Progenitor cell of endocrine pancreas (in vitro differentiated cells): ENCODE measurements at places on chromosomes 12 and 14. TPM values are rescaled to one million over a fixed set of nuclear protein-coding genes. Genes with fewer than 3 reads are reported as not detected.

Gene ESRRB
- total RNA-seq, result 0.12 and 0.29 TPM in 2 replicates

Gene BEGAIN
- total RNA-seq, result 0.58 and 0.65 TPM in 2 replicates

Gene B3GNT4
- total RNA-seq, result 0.27 and 0.91 TPM in 2 replicates

Gene TRIM9
- total RNA-seq, result 1.7 and 2.6 TPM in 2 replicates

Gene COX8C
- total RNA-seq, result 1.1 TPM in 1 of 2 replicates, not detected in the other

Gene FRMD6
- 40.7 and 45.8 TPM in 2 replicates for total RNA-seq

Gene C1R
- 10.2 and 10.3 TPM in 2 replicates for total RNA-seq

Gene C14orf180
- total RNA-seq, result not detected in 2 replicates

Gene ATP5F1B
- total RNA-seq, result 528 and 541 TPM in 2 replicates

Gene HOXC12
- total RNA-seq, result not detected in 2 replicates

Gene CCDC196
- total RNA-seq, result not detected in 2 replicates

Gene SRRM4
- total RNA-seq, result 2.1 and 2.4 TPM in 2 replicates

Gene SLC25A47
- not detected in 2 replicates for total RNA-seq

Gene RDH5
- total RNA-seq, result 7.9 and 9.7 TPM in 2 replicates

Gene CABP1
- total RNA-seq, result 0.19 and 0.49 TPM in 2 replicates

Gene GALNT6
- total RNA-seq, result 3.7 and 4.7 TPM in 2 replicates

Gene STXBP6
- 11.7 and 11.9 TPM in 2 replicates for total RNA-seq

Gene CEBPE
- not detected in 2 replicates for total RNA-seq

Gene VRTN
- 1.2 and 1.5 TPM in 2 replicates for total RNA-seq

Gene LRP1-AS
- total RNA-seq, result not detected in 2 replicates

Gene DLGAP5
- total RNA-seq, result 31.2 and 32.9 TPM in 2 replicates

Gene OAS2
- not detected in 2 replicates for total RNA-seq

Gene RFLNA
- 19.0 and 20.8 TPM in 2 replicates for total RNA-seq

Gene ETNK1
- total RNA-seq, result 285 and 295 TPM in 2 replicates

Gene ADAM21
- 0.11 and 0.12 TPM in 2 replicates for total RNA-seq

Gene OR4N5
- not detected in 2 replicates for total RNA-seq

Gene TEX52
- not detected in 2 replicates for total RNA-seq
